Dermis blood vessel endothelial cell (primary cell): ENCODE measurements at places on chromosomes 11 and 22. TPM values are rescaled to one million over a fixed set of nuclear protein-coding genes. Genes with fewer than 3 reads are reported as not detected.

The SLC6A5 gene
- total RNA-seq: not detected in 2 replicates

The PPFIBP2 gene
- 2.2 and 3.2 TPM in 2 replicates for total RNA-seq

The VSIG2 gene
- 0.23 and 0.51 TPM in 2 replicates for total RNA-seq

The RASGRP2 gene
- 2.0 and 2.9 TPM in 2 replicates for total RNA-seq

The POTEH gene
- not detected in 2 replicates for total RNA-seq

The ACTN3 gene
- under 0.01 and 0.14 TPM in 2 replicates for total RNA-seq

The PANX2 gene
- 0.34 and 0.60 TPM in 2 replicates for total RNA-seq

The SOX6 gene
- total RNA-seq: under 0.01 and 0.09 TPM in 2 replicates

The CHADL gene
- total RNA-seq: 1.1 and 2.0 TPM in 2 replicates

The RIC3 gene
- not detected in 2 replicates for total RNA-seq

The GPHA2 gene
- not detected in 2 replicates for total RNA-seq

The TENM4 gene
- total RNA-seq: 0.37 and 2.9 TPM in 2 replicates

The HMGXB4 gene
- 13.4 and 16.8 TPM in 2 replicates for total RNA-seq

The MRGPRX3 gene
- total RNA-seq: not detected in 2 replicates

The LRRC10B gene
- total RNA-seq: not detected in 2 replicates

The OR5D14 gene
- total RNA-seq: not detected in 2 replicates

The KIRREL3 gene
- not detected in 2 replicates for total RNA-seq

The TSSK2 gene
- not detected in 2 replicates for total RNA-seq

The NCF4 gene
- total RNA-seq: 0.17 TPM in 1 of 2 replicates, not detected in the other

The OR51E1 gene
- not detected in 2 replicates for total RNA-seq

The DENND5A gene
- 146 and 195 TPM in 2 replicates for total RNA-seq

The APOA5 gene
- not detected in 2 replicates for total RNA-seq

The TEX12 gene
- not detected in 2 replicates for total RNA-seq

The GRIA4 gene
- not detected in 2 replicates for total RNA-seq

The SCN4B gene
- total RNA-seq: 0.09 TPM in 1 of 2 replicates, not detected in the other

The BTBD18 gene
- total RNA-seq: not detected in 2 replicates

The TOM1 gene
- 27.8 and 31.8 TPM in 2 replicates for total RNA-seq

The CRYAB gene
- 1.0 and 1.7 TPM in 2 replicates for total RNA-seq

The ARHGAP8 gene
- total RNA-seq: 0.09 TPM in 1 of 2 replicates, not detected in the other

The FBLN1 gene
- total RNA-seq: 0.34 and 0.56 TPM in 2 replicates

The TRIM51 gene
- total RNA-seq: not detected in 2 replicates

The SNX32 gene
- total RNA-seq: 0.17 and 0.33 TPM in 2 replicates

The OR52I1 gene
- not detected in 2 replicates for total RNA-seq

The PPM1F gene
- total RNA-seq: 195 and 382 TPM in 2 replicates

The OR51V1 gene
- total RNA-seq: not detected in 2 replicates

The EFCAB6 gene
- total RNA-seq: under 0.01 and 0.33 TPM in 2 replicates

The PRR33 gene
- not detected in 2 replicates for total RNA-seq

The MYO7A gene
- total RNA-seq: 7.7 and 8.7 TPM in 2 replicates
